ENCODE measurements at places on chromosomes 7 and 10.

DNA sequence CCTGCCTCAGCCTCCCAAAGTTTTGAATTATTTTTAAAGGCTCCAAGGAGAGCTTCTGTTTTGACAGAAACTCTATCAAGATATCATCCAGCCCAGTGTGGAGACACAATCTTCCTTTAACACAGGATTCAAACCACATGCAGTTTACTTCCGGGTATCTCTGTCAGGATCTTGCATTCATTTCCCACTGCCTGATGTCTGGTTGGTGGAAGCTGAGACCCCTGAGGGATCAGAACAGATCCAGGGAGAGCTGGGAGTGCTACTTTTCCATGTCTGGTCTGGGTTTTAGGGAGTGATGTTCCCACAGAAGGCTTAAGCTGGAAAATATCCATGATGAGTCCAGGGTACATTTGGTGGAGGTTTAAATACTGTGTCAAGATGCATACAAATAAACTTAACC, 16.7 kb downstream of the PTPRE start:
- DNase-seq = no peak

DNA sequence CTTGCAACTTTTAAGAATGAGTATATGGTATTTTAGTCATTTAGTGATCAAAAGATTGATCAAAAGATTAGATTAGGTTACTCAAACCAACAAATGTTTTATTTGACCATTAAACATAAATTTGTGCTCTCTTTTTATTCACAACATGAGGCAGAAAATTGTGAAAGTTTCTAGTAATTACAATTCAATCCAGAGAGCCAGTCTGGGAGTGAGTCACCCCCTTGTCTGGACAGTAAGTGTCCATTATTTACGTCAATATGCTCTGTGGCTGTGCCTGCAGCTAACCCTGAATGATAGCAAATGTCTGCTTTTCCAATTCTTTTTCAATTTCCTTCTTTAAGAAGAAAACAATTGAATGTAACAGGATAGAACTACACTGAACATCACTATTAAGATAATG, 27.9 kb downstream of the GNG11 start:
- DNase-seq = no peak

GRCh38 chr10:107022600-107023354, 141.7 kb downstream of the SORCS1 start:
- no peak for DNase-seq

- DNase-seq = no peak
Observed at GRCh38 chr10:112696592-112696991, 249.6 kb downstream of the VTI1A start.

DNA sequence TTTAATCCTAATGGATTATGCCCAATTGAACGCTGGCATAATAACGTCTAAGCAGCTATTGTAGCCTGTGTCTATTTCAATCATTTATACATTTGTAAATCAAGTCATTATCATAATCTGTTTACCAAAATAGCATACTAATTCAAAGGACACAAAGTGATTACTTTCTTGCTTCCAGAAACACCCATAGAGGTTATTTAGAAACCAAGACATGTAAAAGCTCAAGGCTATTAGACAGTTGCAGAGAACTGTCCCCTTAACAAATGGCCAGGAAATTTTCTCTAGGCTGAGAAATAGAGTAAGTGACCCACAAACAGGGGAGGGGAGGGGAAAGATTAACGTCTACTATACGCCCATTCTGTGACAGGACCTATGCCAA, 455.7 kb downstream of the PARD3 start:
- no peak for DNase-seq

DNA sequence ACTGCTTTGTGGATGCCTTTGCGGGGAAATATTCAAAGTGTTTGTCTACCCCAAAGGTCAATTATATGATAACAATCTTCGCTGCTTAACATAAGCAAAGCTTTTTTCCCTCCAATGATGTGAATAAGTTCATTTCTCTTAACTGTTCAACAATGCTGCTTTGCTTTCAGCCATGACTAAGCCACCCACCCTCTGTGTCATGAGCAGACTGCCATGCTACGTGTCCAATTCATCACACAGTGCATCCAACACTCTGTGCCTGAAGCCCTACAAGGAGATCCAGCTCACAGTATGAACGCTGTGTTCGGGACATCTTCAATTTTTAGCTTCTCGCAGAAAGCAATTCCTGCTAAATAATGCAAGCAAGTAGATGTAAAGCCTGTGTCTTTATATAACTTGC, 5.7 kb upstream of the TAS2R40 start:
- DNase-seq = no peak

GRCh38 chr7:49091519-49091918, 167.2 kb downstream of the CDC14C start:
- no peak for DNase-seq
